ENCODE measurements at places on chromosomes 4 and X. TPM values are rescaled to one million over a fixed set of nuclear protein-coding genes. Genes with fewer than 3 reads are reported as not detected.

DNA sequence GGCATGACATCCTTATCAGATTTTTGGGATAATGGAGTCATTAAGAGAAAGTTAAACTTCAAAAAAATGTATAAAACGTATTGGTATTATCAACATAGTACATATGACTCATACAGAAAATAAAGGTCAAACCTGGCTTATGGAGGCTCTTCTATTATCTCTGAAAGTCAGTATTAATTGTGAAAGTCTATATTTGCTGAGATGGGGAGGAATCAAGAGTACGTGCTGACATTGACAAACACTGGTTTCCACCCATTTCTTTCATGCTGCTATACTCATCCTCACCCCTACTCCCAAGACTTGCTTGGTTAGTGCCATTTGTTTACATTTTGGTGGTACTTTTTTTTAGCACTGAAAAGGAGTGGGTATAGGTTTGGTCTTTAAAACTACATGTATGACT is 30.8 kb upstream of the PLA2G12A start:
- no peak for DNase-seq

DNA sequence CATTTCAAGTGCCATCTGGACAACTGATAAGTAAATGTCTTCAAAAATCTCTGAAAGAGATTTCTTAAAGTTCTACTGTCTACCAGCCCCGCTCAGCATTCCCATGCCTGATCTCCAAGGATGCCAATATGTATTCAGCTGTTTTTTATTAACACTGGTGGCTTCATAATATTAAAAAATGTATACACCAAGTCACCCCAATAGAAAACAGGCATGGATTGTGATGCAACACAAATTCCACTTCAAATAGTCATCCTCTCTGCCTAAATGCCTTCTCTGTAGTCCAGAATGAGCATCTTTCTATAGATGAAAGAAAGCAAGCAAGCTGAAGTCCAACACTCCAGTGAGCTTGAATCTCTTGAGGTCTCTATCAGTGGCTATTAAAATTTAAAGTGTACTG is 152.2 kb upstream of the PPARGC1A start:
- no peak for DNase-seq

- no peak for DNase-seq
Measured at GRCh38 chr4:23894021-23894420, 4.2 kb upstream of the PPARGC1A start.

GRCh38 chr4:37719021-37719420 is 32.8 kb upstream of the RELL1 start:
- DNase-seq, result no peak

DNA sequence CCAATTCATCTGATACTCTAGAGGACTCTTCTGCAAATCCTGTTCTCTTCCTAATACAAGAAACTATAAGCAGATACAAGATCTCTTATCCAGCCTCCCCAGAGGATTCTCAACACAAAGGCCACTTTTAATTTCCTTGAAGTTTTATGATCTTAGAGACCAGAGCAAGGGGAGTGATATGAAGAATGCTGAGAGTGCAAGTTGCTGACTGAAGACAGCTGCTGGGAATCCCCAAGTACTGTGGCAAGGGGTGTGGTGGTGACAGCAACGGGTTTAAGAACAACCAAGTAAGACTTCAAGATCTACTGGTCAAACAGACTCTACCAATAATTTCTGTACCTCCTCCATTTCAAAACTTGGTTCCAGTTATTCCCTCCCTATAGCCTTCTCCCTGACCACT is 7.0 kb downstream of the AMMECR1 start:
- DNase-seq, result peak; percentile 69

DNA sequence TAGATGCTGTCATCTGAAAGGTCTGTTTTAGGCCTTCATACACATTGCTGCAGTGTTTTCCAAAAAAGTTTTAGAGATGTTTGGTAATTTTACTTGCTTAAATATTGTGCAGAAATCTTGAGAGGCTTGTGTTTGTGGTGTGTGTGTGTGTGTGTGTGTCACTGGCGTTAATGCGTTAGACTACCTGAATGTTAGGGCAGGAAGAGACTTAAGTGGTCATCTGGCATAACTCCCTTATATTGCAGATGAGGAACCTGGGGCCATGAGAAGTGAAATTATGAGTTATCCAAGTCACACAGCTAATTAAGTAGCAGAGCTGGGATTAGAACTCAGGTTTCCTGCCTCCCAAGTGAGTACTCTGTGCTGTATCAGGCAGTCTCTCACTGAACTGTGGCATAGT is 1.4 kb downstream of the LSM6 start:
- DNase-seq, result no peak

DNA sequence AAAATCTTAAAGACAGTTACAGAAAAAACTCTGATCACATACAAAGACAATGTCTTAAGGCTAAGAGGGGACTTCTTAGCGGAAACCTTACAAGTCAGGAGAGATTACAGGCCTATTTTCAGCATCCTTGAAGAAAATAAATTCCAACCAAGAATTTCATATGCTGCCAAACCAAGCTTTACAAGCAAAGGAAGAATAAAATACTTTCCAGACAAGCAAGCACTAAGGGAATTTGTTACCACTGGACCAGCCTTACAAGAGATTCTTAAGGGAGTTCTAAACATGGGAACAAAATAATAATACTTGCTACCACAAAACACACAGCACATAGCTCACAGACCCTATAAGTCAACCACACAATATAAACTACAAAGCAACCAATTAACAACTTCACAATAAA is 255.8 kb upstream of the ZFP42 start:
- DNase-seq, result no peak

GRCh38 chr4:189202869-189203271 is 737.8 kb upstream of the FRG1 start:
- no peak for DNase-seq

DNA sequence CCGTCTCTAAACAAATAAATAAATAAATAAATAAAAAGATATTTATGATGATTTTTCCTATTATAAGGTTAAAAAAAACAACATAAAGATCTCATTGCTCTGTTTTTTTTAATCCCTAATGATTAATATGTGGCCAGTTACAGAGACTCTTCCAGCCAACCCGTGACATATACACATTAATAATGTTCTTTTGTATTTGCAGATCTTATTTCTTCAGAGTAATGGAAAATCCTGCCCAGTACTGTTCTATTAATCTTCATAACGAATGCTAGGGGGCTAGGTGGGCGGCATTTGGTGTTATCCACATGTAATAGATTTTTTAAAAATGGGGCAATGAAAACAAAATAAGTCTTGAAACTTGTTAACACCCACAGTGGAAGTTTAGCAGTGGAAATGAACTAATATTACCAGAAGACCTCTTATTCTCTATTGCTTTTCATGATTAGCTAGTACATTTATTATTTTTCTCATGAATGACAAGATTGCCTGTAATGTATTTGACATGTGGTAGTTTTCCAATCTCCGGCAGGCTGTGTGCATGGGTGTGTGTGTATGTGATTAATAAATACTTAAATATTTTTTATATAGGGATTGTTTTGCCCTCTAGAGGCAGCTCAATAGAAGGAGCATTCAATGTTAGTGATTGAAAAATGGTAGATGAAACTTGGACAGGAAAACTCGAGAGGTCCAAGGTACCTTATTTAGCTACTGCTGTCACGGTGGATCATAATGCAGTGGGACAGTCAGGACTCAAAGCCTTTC is 457.4 kb downstream of the IL1RAPL1 start:
- DNase-seq, result peak; percentile 2

- no peak for DNase-seq
Measured at GRCh38 chr4:154444958-154445357, 46.6 kb downstream of the DCHS2 start.

- no peak for DNase-seq
Measured at GRCh38 chr4:78609580-78609979, 58.0 kb downstream of the ANXA3 start.

GRCh38 chrX:24561121-24561520 is 86.0 kb downstream of the PCYT1B start:
- DNase-seq, result peak; percentile 44

GRCh38 chr4:28555866-28556265 is 1695.2 kb downstream of the STIM2 start:
- no peak for DNase-seq

GLRB gene
- total RNA-seq, result 5.1 TPM

PABPC1L2A gene
- not detected for total RNA-seq

MID2 gene
- 0.43 TPM for total RNA-seq

HAND2 gene
- 22.7 TPM for total RNA-seq

SEC24D gene
- total RNA-seq, result 33.1 TPM

ADGRG4 gene
- not detected for total RNA-seq

PFKFB1 gene
- total RNA-seq, result not detected

SAGE1 gene
- not detected for total RNA-seq

SLC2A9 gene
- total RNA-seq, result not detected

SMARCA1 gene
- 56.9 TPM for total RNA-seq
